Stimulated activated CD8-positive, alpha-beta memory T cell treated with anti-CD3 and anti-CD28 coated beads, Interleukin-7, amount 100 ng/mL, for 24 hours (primary cell): ENCODE measurements at places on chromosomes 7 and 10.

GRCh38 chr7:50315739-50316671 is 11.5 kb downstream of the IKZF1 start:
- DNase-seq, result no peak

GRCh38 chr7:47128700-47129099 is 453.2 kb downstream of the TNS3 start:
- no peak for DNase-seq

GRCh38 chr7:31079824-31080511 is 27.9 kb downstream of the ADCYAP1R1 start:
- no peak for DNase-seq

GRCh38 chr7:16801111-16801542 is 3.7 kb downstream of the AGR2 start:
- DNase-seq, result no peak

GRCh38 chr7:51344406-51345138 is 28.0 kb upstream of the COBL start:
- DNase-seq, result no peak

GRCh38 chr10:14564268-14564744 is 210.4 kb downstream of the FAM107B start:
- DNase-seq, result no peak

GRCh38 chr7:1096156-1097119 is 8.5 kb downstream of the GPER1 start:
- DNase-seq, result no peak

- DNase-seq, result no peak
These were observed 48.4 kb downstream of the FRMD4A start for GRCh38 chr10:14282276-14282675.

DNA sequence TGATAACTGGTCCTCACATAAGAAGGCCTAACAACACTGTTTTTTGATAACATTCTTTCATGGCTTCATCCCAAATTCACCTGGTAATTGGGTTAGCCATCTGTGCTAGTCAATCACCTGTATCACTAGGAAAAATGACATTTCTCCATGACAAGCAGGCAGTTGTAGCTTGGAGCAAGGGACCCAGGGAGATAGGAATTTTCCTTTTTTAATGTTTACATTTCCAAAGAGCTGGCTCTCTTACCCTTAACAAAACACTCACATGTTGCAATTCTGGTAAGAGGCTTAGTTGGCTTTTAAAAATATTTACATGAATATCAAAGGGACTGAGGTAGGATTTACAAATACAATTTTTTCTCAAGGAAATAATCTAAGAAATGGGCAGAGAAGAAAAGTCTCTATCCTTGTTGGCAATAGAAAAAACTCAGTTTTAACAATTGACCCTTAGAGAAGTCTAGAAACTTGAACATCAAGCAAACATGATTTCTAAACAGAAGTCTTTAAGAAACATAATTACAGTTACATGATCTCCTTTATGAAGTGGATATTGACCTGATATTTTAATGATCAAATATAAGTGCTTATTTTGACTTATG is 16.1 kb upstream of the AKR1C1 start:
- DNase-seq, result no peak

DNA sequence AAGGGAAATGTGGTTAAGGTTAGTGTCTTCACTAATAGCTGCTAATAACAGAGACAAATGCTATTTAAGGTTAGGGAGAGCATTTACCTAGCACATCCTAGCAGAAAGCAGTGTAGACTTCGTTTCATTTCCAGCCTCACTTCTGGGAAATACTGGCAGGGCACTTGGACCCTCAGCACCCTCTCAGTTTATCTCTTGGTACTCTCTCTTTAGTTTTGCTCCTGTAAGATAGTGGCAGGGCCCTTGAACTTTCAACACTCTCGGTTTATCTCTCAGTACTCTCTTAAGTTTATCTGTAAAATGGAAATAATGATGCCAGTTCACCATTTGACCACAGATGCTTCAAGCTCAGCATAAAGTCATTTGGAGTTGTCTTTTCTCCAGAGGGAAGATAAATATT is 118.4 kb downstream of the MBL2 start:
- no peak for DNase-seq

DNA sequence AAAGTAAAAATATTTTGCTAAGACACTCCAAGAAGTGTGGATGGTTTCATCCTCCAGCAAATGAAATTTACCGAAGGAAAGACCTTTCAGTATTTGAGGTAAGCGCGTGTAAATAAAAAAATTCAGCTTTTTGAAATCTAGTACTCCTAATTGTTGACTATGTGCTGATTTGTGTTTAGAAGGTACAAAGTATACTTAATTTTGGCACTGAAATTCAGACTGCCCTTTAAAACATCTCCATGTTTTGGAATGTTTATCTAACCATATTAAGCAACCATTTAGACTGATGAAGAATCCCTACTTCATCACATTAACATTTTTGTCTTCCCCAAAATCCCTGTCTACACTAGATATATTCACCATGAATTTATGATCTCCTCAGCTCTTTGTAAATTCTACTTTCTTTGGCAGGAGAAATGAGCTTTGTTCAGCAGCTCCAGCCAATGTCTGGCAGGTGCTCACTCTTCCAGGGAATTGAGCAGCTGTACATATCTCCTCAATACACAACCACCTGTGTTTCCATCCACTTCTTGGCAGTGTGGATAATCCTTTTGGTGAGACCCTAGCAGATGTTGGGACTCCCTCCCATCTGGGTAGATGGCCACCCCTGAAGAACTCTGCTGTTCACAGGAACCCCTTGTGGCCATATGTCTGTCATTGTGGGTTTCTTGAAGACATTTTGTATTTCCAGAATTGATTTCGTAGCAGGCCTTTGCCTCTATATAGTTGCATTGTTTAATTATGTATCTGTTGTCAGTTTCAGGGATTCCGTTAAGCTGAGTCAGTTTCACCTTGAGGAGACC is 129.4 kb upstream of the SAMD8 start:
- no peak for DNase-seq

- DNase-seq, result no peak
These were observed 75.7 kb downstream of the SPAG6 start for GRCh38 chr10:22420787-22421517.

DNA sequence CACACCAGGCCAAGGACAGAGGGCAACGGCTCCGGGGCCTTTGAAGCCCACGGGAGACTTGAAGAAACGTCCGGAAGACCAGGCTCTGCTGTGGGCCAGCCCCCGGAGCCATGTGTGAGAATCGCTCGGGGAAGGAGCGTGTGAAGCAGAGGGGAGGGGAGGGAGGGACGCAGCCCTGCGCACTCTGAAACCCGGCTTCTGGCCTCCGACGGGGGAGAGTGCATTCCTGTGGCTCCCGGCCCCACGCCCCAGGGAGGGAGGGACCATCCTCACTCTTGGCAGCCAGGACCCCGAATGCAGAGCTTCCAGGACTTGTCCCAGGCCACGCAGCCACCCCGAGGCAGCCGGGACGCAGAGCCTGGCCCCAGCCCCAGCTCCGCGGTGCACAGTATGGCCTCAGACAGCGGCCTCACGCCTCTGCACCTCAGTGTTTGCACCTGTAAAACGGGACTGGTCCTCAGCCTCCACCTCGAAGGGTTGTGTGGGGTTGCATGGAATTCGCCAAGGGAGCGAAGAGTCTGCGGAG is 67.4 kb downstream of the PDGFA start:
- no peak for DNase-seq

DNA sequence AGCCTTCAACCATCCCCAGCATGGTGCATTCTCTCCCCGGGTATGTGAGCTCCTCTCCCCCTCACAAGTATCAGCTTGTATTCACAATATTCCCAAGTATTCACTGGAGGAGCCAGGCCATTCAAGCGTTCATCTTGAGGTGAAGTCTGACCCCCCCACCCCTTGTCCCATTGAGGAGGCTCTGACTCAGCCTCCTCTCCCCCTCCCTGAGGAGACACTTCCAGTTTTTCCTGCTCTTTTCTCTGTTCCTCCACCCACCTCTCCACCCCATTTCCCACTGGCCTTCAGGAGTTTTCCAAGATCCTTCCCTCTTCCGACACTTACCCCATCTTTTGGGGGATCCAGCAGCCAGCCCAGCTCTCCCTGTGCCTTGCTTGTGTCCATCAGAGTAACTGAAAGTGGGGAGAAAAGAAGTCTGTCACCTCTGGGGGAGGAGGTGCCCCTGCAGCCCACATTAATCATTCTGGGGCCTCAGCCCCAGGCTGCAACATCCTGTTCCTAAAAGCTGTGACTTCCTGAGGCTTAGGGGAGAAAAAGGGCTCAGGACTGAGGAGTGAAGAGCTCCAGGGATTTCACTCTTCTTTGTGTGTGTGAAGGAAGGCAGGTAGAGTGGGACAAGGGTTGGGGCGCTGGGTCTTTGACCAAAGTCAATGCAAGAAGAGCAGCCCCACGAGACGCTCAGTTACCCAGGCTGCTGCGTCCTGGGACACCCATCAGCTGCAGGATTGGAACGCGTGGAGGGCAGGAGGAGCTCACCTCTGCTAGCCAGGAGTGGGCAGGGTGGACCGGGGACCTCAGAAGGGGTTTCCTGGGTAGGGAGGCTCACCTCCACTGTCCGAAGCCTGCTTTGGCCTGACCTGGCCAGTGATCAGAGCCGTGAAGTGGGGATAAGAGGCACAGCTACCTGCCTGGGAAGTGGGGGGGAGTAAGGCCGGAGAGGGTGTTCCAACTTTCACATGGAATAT is 1.1 kb downstream of the EPHA1 start:
- DNase-seq, result no peak

- DNase-seq, result no peak
These were observed 4.1 kb downstream of the NUDT1 start for GRCh38 chr7:2245883-2246675.

DNA sequence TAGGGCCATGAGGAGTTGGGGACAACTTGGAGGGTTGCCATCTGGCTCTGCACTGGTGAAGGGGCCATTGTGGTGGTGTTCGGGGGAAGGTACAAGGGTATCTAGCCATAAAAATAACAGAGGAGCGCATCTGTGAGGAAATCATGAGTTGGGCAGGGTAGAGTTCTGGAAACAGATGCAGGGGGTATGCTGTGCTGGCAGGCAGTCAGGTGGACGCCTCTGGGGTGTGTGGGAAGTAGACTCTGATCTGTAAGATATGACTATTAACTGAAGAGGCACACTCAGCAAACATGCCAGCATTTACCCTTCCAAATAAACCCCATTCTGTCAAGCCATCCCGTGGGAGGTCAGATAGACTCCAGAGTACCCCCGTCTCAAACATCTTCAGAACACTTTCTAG is 79.8 kb downstream of the CLEC2L start:
- no peak for DNase-seq

GRCh38 chr10:28432210-28432676 is 100.7 kb upstream of the WAC start:
- DNase-seq, result no peak

GRCh38 chr7:151850491-151851124 is 26.3 kb downstream of the PRKAG2 start:
- no peak for DNase-seq
